ENCODE measurements at places on chromosomes 7 and 10.

DNA sequence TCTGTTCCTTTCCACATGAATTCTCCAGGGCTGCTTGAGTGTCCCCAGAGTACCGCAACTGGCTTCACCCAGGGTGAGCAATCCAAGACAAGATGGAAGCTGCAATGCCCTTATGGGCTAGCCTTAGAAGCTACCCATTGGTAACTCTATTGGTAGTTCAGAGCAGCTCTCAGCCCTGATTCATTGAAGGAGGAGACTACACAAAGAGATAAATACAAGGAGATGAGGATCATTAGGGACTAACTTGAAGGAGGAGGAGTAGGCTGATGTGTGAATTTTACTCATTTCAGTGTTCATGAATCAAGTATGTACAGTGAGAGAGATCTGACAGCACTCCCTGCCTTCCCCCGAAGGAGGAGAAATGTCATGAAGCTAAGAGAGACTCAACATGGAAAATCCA is 124.0 kb downstream of the REEP3 start:
- no peak for DNase-seq

- no peak for DNase-seq
Measured at GRCh38 chr10:116768786-116769185, 26.4 kb upstream of the HSPA12A start.

- no peak for DNase-seq
Measured at GRCh38 chr10:43808136-43808535, 159.5 kb upstream of the ZNF32 start.

- DNase-seq: no peak
Measured at GRCh38 chr7:81064426-81064825, 145.6 kb upstream of the SEMA3C start.

DNA sequence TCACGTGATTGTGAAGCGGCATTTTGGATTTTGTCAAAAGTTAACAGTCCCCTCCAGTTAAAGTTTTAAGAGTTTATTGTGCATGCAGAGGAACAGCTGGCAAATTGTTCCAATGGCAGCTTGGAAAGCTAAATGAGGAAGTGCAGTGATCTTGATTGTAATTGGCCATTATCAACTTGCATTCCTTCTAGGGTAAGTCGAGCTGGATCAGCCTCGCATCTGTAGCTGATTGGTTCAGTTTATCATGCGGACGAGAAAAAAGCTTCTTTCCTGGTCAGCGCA is 566 bp downstream of the ZNF789 start:
- peak; percentile 92 for DNase-seq

DNA sequence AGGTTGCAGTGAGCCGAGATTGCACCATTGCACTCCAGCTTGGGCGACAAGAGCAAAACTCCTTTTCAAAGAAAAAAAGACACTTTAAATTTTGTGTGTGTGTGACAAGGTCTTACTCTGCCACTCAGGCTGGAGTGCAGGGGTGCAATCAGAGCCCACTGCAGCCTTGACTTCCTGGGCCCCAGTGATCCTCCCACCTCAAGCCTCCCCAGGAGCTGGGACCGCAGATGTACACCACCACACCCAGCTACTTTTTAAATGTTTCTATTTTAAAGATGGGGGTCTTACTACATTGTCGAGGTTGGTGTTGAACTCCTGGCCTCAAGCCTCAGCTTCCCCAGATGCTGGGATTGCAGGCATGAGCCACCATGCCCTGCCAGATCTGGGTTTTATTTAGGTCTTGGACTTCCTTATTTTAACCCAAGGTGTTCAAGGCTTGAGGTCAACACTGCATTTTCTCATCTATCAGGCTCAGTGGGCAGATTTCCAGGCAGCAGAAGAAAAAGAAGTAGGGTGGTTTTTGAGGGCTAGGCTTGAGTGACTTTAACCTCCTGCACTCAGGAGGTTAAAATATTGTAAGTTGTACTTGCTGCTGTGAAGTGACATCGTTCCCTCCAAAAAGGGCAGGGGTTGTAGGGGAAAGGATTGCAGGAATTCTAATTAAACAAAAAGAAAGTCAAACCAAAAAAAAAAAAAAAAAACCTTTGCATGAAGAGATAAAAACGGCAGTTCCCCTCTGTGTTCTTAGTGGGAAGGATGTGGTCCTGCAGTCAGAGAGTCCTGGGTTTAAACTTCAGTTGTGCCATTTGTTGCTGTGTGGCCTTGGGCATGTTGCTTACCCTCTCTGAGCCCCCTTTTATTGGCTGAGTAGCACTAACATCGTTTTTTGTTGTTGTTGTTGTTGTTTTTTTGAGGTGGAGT is 71.5 kb downstream of the CARD11 start:
- peak; percentile 27 for DNase-seq

- no peak for DNase-seq
Measured at GRCh38 chr10:113709221-113709838, 29.6 kb downstream of the CASP7 start.

DNA sequence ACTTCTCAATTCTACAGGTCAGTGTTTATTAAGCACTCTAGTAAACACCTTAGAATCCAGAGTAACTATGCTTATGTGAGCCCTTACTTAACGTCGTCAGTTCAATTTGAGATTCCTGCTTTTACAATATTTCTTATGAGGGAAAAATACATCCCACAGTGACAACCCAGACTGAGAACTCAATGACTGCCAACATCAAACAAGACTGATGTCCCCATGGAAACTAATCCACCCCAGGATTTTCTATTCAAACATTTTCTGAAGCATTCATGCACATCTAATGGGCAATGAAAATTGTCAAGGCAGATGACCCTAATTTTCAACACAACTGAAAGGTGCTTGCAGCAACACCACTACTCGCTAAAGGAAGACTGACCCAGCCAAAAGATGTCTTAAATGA is 67.0 kb downstream of the ATE1 start:
- DNase-seq: no peak

- peak; percentile 45 for DNase-seq
Measured at GRCh38 chr10:69994262-69994661, 58.4 kb upstream of the MACROH2A2 start.

DNA sequence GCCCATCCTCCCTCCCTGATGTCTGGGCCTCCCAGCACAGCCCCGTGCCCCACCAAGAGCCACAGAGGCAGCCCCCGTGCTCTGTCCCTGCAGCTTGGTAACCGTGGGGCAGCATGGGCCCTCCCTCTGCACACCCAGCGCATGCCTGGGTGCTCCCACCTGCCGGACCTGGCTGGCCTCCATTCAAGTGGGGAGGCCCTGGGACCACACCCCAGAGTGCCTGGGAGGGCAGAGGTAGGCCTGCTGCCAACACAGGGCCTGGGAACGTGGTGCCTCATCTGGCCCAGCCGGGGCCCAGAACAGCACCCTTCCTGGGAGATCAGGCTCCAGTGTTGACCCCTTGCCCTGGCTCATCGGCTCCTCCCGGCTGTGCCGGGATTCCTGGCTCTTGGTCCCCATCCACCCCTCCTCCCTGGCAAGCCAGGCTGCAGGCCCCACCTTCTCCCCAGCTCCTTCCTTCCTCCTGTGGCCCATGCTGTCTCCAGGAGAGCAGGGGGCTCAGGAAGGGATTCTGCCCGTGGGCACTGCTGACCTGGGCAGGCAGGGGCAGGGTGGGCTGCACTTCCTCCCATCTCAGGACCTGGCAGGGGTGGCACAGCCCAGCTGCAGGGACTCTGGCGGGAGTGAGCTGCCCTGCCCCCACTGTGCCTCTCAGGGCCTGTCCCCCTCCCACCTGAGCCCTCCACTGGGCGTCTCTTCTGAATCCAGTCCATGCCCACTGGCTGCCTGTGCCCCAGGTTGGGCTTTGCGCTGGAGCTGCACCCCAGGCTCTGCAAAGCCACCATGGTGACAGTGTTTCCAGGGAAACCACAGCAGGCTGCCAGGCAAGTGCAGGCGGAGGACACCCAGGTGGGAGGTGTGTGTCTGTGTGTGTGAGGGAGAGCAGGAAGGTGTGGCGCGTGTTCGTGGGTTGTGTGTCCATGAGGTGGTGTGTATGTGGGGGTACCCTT is 32.6 kb downstream of the PWWP2B start:
- no peak for DNase-seq
